ENCODE measurements at places on chromosomes 2 and 18.

DNA sequence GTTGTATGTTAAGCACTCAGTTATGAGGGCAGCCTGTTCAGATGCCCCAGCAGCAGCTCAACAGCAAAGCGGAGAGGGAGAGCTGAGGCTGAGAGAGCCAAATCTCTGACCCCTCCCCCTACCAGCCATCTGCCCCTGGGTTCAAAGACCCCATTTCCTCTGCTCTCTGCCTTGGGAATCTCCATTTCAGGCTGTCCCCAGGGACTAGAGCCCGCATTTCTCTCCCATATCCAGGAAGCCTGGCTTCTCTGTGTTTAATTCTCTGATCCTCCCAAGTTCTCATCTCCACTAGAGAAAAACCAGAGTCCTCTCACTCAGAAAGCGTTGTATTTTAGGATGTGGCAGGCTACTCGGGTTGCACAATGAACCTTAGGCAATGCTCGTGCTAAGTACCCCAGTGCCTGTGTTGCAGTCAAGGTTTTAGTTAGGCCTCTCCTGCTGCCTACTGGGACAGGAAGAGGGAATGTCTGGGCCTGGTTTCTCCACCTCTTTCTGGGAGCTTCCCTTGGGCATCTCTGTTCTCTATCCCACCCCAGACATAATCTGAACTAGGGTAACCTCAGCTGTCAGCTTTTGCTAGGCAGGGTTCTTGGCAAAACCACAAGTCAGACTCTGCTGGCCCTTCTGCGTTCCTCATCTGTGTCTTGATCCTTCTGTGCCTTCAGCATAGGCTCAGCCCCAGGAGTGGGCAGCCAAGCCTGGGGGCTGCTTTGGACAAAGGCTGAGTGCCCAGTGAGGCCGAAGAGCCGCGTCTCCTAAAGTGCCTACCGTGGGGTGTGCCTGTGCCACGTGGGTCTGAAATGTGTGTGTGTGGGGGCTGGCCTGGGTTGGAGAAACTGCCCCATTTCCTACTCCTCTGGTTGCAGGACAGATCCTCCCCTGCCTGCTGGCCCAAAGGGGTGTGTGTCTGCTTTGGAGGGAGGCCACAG lies 96.8 kb downstream of the STPG4 start:
- DNase-seq: peak; percentile 85

GRCh38 chr2:81734981-81735380 lies 1430.4 kb upstream of the LRRTM1 start:
- no peak for DNase-seq

- DNase-seq: no peak
Measured at GRCh38 chr18:42925036-42925435, 190.4 kb downstream of the RIT2 start.

DNA sequence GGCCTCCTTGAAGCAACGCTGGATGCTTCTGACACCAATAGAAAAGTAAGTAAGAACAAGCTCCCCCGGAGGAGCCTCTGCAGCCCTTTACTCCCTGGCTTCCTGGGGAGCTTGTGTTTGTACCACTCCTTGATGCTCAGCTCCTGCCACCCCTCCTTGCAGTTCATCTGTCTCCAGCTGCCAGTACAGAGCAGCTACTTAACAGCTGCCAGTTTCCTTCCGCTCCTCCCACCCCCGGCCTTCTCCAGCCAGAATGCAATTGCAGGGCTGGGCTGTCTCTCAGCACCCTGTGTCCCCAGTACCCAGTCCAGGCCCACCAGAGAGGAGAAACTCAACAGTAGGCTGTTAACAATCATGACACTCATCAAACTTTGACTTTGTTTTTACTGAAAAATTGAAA lies 109.4 kb downstream of the AOX1 start:
- DNase-seq: no peak

- DNase-seq: no peak
Measured at GRCh38 chr2:155630760-155631159, 701.8 kb downstream of the NR4A2 start.

DNA sequence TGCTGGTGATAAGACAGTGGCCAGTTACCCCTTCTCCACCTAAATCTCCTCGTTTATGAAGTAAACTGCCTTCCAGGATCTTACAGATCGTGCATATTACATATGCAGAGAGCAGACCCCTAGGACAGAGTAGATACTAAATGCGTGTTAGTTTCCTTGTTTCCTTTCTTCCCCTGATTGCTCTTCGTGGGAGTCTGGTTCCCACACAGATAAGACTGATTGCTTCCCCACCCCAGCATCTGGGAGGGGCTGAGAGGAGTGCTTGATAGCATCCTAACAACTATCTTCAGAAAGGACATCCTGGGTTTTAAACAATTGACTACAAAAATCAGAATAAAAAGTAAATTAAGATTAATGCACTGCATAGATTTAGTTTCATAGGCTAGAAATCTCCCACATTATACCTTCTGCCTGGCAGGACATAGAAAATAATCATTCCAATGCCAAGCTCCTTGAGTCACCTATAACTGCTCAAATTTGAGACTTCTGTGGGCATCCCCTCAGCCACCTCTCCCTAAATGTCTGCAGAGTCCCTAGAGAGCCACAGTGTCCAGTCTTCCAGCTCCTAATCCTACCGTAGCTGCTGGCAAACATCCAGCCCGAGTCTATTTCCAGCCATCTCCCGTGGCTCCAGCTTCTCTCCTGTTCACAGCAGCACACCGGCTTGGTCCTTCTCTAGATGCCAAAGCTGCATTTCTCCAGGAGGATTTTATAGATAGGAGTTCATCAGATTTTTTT lies 128.3 kb downstream of the LRRC30 start:
- DNase-seq: no peak

DNA sequence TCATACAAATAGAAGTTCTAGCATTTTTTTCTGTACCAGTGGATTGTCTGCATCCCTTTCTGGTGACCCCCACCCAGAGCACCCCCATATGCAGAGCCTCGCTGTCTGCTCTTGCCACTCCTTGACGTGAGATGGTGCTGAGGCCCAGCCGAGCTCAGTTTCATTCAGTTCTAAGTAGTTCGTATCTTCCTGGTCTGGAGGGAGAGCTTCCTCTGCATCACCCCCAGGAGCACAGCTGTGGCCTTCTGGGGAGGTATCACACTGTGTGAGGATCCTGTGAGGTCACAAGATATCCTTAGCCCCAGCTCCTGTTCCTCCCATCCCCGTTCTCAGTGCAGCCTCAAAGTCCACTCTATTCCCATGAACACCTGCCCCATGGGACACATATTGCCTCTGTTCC lies 132.7 kb downstream of the PTGR3 start:
- no peak for DNase-seq

GRCh38 chr2:46068636-46069035 lies 228.6 kb upstream of the EPAS1 start:
- DNase-seq: no peak

GRCh38 chr18:75358928-75359327 lies 68.6 kb downstream of the SMIM21 start:
- no peak for DNase-seq

DNA sequence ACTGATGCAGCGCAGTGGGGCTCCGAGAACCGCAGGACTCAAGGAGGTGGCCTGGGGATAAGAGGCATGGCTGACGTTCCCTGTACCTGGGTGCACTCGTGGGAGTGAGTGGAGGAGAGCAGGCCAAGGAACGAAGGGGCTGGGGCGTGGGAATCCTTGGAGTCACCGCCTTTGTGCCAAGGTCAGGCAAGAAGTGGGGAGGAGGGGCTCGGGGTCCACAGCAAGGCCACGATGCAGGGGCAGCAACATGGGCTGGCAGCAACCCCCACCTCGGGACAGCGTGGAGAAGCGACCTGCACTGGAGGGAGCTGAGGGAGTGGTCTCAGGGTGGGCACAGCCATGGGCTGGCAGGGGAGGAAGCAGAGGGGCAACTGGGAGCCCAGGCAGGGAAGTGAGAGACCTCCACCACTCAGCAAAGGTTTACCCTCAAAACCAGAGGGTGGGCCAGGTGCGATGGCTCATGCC lies 18.6 kb downstream of the ARID5A start:
- no peak for DNase-seq

- no peak for DNase-seq
Measured at GRCh38 chr18:77495982-77496690, 246.5 kb downstream of the GALR1 start.

DNA sequence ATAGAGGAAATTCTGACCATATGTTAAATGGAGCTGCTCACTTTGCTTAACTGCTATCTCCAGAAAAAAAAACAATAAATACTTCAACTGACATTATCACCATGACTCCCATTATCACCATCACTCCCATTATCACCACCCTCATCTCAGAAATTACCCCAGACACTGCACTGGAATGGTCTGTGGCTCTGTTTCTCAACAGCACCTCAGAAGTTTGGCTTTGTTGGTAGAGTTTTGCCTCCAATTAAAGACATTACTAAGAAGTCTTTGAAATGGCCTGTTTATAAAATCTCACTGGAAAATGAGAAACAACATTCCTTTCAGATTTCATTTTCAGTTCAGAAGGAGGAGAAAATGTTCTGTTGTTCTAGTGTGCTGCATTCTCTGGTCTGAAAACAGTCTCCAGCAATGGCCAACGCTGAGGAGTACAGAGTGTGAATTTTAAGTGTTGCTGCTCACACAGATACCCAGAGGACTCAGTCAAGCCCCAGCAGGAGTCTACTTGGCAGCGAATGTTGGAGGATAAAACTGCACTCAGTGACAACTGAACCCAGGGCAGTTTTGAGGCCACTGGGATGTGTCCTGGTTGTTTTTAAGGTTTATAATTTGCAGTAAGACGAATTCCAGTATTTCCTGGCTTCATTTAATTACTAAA lies 364.5 kb upstream of the CDH2 start:
- no peak for DNase-seq

DNA sequence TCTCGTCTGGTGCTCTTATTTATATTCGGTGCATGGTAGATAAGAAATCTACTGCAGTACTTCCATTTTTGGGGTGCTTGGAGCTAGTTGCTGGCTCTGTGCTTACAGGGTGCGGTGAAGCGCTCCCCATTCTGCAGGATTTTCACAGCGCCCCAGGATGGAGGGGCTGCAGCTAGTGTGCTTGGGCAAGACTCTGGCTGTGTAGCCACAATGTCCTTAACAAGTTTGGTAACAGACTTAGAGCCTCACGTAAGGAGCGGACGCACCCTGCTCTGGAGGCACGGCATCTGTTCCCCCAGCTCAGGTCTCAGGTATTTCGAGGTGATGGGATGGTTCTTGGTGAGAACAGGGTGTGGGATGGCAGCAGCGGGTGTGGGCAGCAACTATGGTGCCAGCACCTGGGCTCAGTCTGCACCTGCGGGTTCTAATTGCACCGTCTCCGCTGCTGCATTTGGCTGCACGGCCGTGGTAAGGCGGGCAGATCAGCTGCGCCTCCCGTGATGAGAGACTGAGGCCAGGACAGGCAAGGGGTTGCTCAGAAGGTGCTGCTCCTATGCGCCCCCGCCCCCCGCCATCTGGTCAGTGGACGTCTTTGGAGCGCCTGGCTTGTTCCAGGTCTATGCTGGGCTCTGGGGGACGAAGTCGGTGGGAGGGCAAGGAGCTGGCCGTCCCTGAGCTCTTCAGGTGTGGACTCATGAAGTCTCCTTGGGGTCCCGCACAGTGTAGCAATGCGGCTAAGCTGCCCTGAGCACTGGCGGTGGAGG lies 20.1 kb upstream of the ALLC start:
- DNase-seq: no peak

DNA sequence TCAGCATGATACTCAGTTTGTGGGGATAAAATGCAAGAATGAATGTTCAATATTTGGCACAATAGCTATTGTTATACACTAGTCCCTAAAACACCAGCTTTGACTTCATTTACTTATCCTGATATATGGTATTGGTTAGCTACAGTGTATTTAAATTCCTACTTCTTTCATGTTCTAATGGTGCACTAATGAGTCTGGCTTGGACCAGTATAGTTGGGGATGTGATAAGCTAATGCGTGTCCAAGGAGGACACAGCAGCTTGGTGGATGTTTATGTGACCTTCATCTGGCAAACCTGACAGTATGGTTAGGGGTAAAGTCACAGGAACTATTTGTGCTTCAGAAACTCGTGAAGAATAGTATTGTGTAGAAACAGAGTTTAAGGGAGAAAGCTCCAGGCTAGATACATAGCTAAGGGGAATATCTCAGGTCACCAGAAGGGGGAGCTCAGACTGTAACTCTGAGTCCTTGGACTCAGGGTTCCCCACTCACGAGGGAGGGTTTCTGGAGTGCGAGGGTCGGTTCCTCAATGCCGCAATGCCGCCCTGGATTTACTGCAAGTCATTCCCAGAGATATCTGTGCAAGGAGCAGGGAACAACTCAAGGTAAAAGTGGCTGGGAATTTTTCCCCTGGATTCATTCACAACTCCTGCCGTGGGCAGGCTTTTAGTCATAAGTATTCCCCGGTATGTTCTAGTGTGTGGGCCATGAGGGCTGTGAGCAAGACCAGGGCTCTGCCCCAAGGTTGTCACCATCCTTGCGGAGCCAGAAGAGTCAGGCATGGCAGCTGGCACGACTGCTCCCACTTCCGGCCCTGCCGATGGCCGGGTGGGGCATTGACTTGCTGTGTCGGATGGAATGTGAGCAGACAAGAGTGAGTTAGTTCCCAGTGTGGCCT lies 14.5 kb downstream of the IL1R2 start:
- DNase-seq: peak; percentile 72

DNA sequence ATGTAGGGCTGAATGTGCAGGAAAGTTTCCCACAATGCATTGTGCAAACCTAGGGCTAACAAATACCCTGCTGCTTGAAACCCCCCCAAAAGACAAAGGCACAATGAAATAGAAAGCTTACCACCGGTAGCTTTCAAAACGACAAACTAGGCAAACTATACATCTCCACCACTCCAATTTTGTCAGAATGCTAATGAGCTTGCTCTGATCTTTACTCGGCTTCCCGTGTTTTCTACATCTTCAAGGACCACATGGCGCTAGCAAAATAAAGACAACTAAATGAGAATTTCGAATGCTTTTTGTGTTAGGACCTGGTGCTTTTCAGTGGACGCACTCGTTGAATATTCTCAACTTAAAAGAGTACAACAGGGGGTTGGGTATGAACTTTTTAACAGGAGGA lies 37.2 kb upstream of the OTX1 start:
- DNase-seq: no peak

GRCh38 chr2:171957061-171957460 lies 34.8 kb downstream of the HAT1 start:
- DNase-seq: peak; percentile 42

DNA sequence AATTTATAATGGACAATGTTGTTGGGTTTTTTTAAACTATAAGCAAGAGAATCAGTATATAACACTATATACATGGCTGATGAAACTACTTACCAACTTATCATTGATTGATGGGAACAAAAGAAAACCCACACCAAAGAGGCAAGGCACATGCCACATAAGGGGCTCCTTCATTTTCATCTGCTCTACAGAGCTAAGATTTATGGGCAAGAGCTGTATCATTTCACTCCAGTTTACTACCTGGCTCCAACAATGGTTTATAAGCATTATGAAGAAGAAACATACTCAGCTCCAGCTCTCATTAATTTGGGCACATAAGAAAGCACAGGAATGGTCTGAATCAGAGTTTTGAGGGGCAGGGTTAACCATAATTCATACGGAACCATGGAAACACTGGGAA lies 283.3 kb downstream of the AGPS start:
- DNase-seq: no peak

DNA sequence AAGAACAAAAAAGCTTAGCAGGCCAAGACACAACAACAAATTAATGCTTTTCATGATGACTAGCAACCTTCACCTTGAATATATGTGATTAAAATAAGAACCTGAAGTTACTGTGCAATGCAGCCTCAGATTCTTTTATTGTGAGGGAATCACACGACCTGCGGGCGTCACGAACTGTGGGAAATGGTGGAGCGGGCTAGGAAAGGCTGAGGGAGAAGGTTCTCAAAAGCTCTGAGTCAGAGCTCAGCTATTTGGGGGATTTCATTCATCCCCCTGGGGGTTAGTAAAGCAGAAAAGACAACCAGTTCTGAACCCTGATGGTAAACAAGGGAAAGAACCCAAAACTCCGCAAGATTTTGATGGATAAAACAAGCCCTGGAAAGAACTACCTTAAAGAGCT lies 89.3 kb upstream of the NCKAP5 start:
- no peak for DNase-seq

- peak; percentile 76 for DNase-seq
Measured at GRCh38 chr2:112582314-112582746, 2.1 kb upstream of the CHCHD5 start.
